ENCODE measurements at places on chromosomes 2 and 18.

DNA sequence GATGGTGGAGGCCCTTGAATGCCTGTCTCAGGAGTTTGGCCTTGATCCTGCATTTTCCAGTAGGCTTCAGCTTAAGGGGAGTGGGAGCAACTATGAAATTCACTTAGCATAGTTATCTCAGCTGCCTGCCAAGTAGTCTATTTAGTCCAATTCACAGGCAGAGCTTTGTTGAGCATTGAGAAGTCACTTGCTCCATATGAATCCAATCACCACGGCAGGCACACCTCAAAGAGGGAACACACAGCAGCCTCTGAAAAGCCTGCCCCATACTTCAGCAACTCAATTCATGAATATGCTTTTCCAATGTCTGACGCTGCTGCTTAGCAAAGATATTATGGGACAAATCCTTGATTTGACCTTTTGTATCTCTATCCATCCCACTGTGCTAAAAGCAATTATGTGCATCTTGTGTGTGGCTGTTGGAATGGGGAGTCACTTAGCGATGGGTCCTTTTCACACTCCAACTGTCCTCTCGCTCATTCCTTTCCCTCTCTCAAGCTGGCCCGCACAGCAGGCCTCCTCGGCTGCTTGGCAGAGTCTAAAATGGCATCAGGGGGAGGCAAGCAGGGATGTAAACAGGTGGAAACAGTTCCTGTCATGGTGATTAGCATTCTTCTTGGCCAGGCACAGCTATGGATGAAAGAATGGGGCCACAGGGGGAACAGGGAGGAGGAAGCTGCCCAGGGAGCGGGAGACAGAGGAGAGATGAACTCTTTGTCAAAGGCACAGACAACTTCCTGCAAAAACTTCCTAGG, 56.0 kb upstream of the LRPPRC start:
- DNase-seq = no peak

DNA sequence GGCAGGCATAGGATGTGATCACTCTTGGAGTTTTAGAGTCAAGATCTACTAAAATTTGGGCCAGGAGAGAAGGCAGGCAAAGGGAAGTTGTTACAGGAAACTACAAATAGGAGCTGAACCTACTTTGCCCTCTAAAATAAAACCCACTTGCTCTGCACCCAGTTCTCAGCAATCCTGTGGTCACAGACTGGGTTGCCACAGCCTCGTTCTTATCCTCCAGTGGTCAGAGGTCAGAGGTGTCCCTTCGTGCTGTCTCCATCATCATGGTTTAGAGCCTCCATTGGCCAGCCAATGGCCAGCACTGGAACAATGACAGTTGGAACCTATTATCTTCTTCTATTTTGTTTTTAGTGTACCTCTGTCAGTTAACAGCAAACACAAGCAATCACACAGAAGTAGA, 90.7 kb upstream of the TNP1 start:
- DNase-seq = no peak

DNA sequence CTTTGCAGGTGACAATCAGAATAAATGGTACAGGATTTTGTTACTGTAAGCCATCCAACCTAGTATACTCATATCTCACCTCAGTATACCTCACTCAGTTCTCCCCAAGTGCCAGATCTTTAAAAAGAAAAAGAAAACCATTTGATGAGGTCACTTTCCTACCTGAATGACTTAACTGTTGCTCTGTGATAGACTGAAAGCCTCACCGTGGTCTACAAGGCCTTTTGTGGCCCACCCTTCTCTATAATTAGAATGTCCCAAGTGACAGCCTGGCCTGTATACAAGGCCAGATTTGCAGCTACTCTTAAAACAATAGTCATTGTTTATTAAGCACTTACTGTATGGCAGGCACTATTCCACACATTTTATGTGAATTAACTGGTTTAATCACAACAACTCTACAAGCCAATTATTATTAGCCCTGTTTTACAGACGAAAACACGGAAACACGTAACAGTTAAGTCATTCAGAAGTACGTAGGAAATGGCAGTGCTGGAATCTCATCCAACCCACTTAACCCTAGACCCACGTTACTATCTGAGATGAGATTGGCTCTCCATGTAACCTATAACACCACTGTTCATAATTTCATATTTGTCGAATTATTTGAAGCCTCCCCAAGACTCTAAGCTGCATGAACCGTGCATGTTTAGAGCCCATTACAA, 28.3 kb downstream of the PKP4 start:
- no peak for DNase-seq

DNA sequence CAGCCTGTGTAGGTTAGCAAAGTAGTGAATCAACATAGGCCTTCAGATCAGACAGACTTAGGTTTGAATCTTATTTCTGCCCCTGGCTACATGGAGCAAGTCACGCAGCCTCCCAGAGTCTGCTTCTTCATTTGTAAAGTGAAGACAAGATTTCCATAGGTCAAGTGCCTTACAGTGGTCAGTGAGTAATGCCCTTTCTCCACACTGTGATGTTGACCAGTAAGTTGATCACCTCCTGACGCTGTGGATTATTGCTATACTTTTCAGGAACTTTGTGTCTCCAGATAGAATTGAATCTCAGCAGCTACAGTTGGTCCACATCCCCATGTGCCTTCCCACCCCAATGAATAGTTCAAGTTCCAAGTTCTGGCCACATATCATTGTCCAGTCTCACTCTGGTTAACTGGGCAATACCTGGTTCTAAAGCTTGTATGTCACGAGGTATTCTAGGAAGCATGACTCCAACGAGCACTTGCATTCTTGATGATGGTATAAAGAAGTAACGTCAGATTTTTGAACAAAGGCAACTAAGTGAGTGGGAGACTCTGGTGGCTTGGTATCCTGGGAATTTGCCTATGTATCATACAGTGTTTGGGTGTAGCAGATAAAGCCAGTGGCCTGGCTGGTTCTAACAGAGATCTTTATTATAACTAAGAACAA, 2.1 kb upstream of the CLIP4 start:
- DNase-seq = no peak

DNA sequence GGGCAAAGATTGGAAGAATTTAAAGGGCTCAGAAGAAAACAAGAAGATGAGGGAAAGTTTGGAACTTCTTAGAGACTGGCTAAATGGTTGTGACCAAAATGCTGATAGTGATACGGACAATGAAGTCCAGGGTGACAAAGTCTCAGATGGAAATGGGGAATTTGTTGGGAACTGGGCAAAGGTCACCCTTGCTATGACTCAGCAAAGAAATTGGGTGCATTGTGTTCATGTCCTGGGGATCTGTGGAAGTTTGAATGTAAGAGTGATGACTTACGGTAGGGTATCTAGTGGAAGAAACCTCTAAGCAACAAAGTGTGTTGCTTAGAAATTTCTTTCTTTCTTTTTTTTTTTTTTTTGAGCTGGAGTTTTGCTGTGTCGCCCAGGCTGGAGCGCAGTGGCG, 6.0 kb upstream of the IL1A start:
- no peak for DNase-seq

- no peak for DNase-seq
Measured at GRCh38 chr2:203859030-203859789, 8.4 kb upstream of the CTLA4 start.

GRCh38 chr18:10168477-10168876, 254.7 kb downstream of the VAPA start:
- DNase-seq = no peak

GRCh38 chr2:20823917-20824316, 1.0 kb upstream of the LDAH start:
- no peak for DNase-seq

DNA sequence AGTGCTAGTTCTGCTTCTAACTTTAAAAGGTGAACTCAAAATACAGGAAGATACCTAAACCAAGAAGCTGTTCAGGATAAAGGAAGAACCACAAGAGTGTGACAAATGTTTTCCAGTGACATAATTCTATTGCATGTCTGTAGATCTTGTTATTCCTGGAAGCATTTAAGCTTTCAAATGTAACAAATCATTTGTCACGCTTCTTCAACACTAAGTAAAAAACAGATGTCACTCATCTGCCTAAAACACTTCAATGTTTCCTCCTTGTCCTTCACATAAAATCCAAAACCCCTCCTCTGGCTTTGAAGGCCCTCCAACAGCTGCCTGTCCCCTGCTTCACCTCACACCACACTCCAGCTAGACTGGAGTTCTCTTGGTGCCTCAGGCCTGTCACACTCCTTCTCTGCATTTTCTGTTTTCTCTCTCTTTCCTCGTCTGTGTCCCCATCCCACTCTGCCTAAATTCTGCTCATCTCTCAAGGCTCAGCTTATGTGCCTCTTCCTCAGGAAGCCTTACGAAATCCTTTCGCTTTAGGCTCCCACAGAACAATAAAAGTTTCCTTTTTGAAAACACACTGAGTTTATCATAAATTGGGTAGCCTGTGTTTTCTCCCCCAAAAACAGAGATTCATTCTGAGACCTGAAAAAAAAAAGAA, 6.4 kb upstream of the CLEC4F start:
- DNase-seq = no peak

GRCh38 chr2:218880102-218880858, at the start of gene WNT10A:
Gene WNT10A (plus strand): TSS chr2:218880852. CDS start chr2:218880996, 144 bp downstream.
- peak; percentile 62 for DNase-seq

GRCh38 chr2:173043476-173043875, 32.2 kb upstream of the MAP3K20 start:
- no peak for DNase-seq

DNA sequence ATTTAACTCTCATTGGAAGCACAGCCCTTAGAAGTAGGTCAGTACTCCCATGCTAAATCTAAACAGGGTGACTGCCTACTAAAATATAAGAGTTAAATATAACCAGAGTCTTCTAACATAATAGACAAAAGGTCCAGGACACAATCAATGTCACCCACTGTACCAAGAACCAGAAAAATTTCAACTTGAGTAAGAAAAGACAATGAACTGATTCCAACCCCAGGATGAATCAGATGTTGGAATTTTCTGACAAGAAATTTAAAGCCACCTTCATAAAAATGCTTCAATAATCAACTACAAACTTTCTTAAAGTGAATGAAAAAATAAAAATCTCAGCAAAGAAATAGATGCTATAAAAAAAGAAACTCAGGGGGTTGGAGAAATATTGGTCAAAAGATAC, 71.3 kb upstream of the NPAS2 start:
- DNase-seq = no peak

DNA sequence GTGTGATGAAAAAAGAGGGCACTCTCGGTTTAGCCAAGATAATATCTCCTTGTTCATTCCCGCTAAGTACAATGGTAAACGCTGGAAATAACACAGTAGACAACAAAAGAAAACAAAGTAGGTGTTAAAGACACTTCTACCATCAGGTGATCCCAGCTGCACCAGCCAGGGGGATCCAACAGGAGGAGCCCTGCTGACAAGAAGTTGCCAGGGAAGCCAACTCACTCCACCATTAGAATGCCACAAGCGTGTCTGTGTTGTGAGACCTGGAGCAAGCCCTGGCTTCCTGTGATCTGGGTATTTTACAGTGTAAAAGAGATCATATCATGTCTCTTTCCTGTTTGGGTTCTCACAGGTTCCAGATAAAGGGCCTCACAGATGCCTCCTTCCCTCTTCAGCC, 117.0 kb downstream of the GRB14 start:
- no peak for DNase-seq

GRCh38 chr18:79395761-79396404, at the start of gene NFATC1:
Gene NFATC1 (plus strand): TSS chr18:79395930. CDS start chr18:79396225, 295 bp downstream.
- peak; percentile 55 for DNase-seq

- DNase-seq = no peak
Measured at GRCh38 chr2:218927876-218928275, 31.6 kb upstream of the CDK5R2 start.

- DNase-seq = no peak
Measured at GRCh38 chr2:175464311-175464670, 282.8 kb upstream of the ATP5MC3 start.
